ENCODE measurements at places on chromosomes 7 and 10.

DNA sequence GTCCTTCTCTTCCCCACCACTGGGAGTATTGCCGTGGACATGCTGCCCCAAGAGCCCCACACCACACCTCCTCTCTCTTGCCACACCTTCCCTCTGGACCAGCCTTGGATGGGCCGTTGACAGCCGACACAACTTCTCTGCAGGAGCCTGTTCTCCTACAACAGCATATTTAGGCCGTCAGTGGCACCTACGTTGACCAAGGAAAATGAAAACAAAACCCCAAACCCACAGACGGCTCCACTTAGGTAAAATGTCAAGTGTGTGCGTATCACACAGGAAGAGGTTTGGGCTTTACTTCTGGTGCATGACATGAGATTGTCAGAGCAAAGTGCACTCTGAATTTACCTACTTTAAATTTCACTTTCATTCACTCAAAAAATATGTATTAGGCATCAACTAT lies 246.6 kb downstream of the ZMYND11 start:
- DNase-seq = no peak

DNA sequence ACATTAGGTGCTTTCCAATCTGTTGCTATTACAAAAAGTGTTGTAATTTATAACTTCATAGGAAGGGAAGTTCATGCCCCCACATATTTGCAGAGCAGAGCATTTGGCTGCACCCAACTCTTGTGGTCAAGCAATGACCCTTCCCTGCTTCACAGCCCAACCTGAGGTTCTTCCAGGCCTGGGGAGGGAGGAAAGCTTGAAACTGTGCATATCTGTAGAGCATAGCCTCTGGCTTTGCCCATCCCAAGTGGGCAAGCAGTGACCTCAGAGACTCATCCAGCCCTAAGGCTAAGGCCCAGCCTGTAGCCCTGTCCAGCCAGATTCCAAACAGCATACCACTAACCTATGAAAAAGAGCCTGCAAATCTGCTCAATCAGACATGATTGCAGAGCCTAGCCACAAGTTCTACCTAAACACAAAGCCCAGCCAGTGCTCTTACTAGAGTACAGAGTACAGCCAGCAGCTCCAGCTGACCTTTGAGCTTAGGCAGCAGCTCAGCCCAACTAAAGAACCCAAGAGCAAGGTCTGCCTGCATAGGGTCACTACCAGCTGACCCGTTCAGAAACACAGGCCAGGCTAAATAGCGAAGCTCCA lies 14.4 kb upstream of the GSTK1 start:
- no peak for DNase-seq

- no peak for DNase-seq
These were observed 359.7 kb upstream of the PCDH15 start for GRCh38 chr10:55160655-55161283.

DNA sequence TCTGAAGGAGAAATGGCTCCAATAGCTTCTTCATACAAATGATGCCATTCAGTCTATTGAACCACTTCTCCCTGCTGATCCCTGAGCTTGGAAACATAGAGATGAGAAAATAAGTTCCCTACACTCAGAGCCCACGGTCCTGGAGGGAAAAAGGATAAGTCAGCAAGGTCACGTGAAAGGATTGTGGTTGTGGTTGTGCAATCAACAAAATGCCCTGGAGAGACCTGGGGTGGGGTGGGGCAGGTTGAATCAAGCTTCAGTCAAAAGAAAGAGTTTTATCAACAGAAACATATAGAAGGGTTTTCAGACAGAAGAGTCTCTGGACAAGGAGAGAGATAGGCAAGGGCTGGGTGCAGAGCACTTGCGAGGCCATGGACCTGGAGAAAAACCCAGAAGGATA lies 30.1 kb downstream of the C10orf90 start:
- no peak for DNase-seq

GRCh38 chr7:42893346-42894240 lies 18.3 kb downstream of the C7orf25 start:
- DNase-seq = no peak

GRCh38 chr10:22086730-22087401 lies 83.3 kb upstream of the DNAJC1 start:
- no peak for DNase-seq

- no peak for DNase-seq
These were observed 104.7 kb downstream of the LSM5 start for GRCh38 chr7:32385316-32385956.

- DNase-seq = no peak
These were observed 186.0 kb upstream of the AKR1E2 start for GRCh38 chr10:4639960-4640359.

DNA sequence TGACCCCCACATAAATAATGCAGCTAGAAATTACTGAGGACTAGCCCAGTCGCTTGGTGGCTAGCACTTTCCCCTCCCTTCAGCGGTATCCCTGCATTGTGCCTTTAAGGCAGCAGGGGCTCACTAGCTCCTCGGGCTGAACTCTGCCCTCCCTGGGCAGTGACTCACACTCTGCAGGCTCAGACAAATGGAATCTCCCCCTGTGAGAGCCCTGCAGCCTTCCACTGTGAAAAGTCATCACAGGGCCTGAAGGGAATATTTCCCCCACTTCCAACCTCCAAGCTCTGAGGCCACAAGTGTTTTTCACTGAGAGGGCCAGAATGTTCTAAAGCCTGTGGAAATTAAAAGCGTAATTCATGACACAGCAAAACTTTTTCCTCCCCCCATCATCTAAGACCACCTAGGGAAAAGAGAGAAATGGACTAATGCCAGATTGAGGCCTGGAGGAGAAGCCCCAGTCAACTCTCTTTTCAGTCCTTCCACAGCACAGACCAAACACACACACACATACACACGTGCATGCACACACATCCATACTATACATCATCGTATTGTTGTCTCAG lies 93.6 kb upstream of the COL1A2 start:
- no peak for DNase-seq

DNA sequence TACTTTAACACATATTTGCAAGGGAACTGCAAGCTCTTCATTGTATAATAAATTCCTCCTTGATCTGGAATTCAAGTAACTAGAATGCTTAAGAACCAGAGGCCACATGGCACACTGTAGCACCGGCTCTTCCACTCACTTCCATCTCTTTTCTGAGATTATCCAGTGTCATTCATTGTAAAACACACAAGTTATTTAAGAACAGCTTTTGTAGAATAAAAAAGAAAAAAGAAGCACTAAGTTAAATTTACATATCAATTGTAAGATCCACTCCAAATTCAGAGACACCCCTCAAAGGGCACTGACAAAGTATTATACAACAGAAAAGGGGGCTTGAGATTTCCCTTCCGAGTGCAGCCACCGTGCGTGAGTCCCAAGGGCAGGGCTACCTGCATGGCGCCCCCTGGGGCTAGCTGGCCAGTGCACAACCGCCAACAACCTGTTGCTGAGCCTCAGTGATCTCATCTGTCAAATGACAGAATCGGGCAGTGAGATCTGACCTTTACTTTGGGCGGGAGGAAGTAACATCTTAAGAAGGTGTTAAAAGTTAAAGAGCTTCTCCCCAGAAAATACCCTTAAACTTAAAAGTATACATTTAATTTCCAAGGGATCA lies 12.5 kb downstream of the GLI3 start:
- no peak for DNase-seq

- DNase-seq = no peak
These were observed 56.9 kb downstream of the HIBADH start for GRCh38 chr7:27605689-27606269.

DNA sequence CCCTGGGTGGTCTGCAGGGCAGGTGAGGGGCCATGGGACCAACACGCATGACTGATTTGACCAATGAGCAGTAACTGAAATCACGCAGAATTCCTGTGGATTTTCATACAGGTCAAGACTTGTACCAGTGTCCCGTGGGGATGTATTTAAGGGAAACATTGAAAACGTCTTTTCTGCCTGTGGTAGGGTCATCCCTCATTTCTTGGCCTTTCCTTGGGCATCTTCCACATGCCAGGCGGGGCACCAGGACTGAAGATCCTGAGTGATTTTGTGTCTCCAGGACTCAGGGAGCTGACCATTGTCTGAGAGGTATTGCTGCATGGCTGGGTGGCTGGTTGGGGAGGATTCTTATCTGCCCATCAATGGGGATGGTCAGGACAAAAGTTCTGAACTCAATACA lies 289.0 kb downstream of the GLRX3 start:
- no peak for DNase-seq

DNA sequence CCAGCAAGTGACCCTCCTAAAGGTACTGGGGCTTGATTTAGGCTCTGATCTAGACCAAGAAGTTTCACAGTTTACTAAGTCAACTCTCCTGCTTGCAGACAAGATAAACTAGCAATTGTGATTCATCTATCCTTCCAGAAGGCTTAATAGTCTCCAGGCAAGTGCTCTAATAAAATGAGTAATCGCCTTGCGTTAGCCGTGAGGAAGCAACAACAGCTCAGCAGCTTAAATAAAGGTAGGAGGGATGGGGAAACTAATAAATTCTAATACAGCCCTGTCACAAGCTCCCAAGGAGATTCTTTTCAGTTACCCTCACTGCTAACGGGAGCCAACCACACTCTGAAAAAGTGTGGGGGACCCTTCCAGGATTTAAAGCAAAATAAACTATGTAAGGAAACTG lies 48.4 kb downstream of the FRMD4A start:
- no peak for DNase-seq

- DNase-seq = no peak
These were observed 12.3 kb upstream of the C10orf71 start for GRCh38 chr10:49286686-49287085.

DNA sequence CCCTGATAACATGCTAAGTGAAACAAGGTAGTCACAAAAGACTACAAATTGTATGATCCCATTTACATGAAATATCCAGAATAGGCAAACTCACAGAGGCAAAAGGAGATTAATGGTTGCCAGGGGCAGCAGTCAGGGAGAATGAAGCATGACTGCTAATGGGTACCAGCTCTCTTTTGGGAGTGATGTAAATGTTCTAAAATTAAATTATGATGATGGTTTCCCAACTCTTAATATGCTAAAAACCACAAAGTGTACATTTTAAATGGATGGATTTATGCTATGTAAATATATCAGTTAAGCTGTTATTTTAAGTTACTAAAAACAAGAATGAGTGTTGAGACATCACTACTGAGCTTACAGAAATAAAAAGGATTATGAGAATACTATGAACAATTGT lies 12.6 kb downstream of the CYP51A1 start:
- DNase-seq = no peak

DNA sequence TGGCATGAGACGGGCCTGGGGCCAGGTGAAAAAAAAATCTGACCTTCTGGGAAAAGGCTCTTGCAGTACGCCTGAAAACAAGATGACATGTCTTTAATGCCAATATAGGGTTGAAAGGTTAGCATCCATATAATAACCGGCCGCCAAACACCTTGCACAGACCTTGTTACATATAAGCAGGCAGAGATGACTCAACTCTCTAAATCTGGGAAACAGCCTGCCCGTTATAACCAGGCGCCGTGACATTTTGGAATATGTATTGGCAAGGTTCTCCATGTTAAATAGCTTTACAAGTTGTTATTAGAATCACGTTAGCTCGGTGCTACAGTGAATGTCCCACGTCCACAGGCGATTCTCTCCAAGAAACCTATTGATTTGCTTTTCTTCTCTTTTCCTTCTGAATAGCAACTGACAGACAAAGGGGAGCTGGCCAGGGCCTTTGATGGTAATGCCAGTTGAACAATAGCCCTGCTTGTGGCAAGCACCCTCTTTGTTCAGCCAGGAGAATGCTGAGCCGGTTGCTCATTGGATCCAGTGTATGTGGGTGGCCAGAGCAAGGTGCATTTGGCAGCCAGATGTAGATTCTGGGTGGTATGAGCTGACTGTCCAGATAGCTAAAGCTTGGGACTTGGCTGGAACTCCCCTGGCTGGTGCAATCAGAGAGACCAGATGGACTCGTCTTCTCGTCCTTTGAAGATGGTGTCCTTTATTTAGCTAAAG lies 80.1 kb upstream of the AUTS2 start:
- DNase-seq = no peak

DNA sequence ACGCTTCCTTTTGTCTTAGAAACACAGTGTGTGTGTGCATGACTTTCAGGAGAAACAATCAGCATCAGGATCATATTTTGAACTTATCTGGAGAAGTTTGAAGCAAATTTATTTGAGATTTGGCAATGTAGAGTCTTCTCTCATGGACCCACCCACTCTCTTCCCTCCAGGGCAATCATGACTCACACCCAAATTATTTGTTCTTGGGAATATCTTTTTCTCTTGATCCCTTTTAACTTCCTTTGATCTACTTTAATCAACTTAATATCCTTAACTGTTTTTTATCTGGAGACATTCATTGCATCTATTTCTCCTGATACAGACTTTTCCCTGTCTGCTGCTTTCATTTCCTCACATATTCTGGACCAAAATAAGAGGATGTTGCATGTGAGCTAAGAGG lies 1174.3 kb downstream of the GATA3 start:
- DNase-seq = no peak

- no peak for DNase-seq
These were observed 5.6 kb downstream of the BZW2 start for GRCh38 chr7:16651396-16652239.

DNA sequence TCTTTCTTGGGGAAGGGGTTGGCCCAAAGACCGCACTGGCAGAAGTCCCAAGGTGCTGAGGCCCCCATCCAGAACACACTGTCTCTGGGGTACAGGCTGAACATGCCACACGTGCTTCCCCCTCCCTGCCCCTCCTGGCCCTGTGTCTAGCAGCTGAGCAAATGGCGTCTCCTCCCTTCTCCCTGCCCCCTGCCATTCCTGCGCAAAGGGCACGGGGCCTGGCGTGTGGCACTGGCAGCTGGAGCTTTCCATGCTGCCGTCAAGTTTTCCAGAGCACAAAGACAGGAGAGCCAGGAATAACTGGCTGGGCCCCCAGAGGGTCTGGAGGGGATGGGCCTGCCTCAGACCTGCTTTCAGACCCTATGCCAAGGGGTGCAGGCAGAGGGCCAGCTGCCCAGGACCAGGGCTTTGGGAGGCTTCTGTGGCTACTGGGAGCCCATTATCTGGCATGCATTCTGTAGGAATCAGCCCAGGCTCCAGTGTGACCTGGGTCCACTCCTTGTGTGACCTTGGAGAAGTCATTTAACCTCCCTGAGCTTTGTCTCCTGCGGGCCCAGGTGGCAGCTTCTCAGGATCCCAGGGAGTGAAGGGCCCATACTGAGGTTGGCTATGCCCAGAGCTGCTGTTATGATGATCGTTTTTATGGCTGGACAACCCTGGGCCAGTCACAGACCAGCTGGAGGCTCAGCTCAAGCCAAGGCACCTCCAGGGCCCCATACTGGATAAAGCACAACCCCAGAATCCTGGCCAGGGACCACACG lies 710 bp upstream of the LDB3 start:
- no peak for DNase-seq

- no peak for DNase-seq
These were observed 3.3 kb upstream of the COPS6 start for GRCh38 chr7:100085515-100085914.

GRCh38 chr10:119026301-119027110 lies 3.0 kb upstream of the NANOS1 start:
- DNase-seq = no peak

DNA sequence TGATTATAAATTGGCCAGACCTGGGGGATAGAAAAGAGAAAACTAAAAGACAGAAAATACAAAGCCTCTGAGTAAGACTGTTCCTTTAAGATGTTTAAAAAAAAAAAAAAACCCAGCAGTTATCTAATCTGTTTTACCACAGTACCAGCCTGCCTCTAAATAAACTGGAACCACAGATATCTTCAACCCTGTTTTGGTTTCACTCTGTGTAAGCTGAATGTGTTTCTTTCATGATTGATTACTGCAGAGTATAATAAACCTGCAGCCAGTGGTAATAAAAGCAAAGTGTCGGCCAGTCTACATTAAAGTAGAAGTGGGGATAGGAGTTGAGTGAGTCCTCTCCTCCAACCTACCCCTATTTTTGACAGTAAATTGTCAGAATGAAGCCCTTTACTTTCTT lies 40.6 kb downstream of the MGAM2 start:
- DNase-seq = no peak
